ENCODE measurements at places on chromosomes 13 and 19.

- DNase-seq, result peak; percentile 24
Observed at GRCh38 chr19:41595258-41595889, 19.4 kb downstream of the CEACAM21 start.

DNA sequence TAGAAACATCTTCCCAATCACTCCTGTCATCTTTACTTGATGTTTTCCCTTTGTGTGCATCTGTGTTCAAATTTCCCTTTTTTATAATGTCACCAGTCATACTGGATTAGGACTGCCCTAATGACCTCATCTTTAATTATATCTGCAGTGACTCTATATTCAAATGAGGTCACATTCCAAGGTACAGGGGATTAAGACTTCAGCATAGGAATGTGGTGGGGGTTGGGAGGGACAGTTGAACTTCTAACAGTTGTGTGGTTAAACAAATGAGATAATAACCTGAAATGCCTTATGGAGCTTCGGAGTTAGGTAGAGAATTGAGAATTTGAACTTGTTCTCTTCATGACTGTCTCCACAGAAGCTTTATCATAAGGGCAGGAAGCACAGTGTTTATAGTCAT, 23.0 kb downstream of the PAN3 start:
- no peak for DNase-seq

DNA sequence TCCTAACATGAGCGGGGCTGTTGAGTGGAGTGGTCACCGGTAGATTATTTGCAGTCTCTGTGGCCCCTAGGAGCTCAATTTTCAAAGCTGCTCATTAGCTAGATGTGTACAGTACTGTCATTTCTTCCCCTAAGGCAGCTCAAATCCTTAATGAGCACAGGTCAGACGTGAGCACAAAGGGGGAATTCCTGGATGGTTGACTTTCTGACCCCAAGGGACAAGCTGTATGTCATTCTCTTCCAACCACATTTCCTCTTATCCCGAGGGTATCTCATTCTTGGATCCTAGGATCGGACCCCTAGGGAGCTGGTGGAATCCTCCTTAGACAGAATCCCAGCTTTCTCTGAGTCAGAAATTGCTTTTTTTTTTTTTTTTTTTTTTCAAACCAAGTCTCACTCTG, 5.7 kb upstream of the OR7G3 start:
- no peak for DNase-seq

- DNase-seq, result no peak
Observed at GRCh38 chr19:48922548-48923490, 10.7 kb upstream of the DHDH start.

DNA sequence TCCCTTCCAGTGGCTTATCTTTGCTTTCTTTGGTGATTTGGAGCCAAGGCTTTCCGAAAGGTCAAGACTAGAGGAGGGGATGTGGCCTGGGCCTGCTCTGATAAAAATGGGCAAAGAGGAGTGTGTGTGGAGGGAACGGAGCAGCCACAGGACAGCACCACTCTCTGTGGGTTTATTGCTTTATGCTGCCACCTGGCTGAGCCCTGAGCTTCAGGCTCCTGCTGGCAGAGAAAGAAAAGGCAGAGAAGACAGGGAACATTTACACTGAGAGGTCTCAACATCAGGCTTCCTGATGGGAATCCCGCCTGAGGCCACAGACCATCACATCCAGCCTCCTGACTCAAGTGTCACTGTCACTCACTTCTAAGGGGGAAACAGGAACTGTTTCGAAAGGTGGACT, 9.2 kb upstream of the GSX1 start:
- no peak for DNase-seq

DNA sequence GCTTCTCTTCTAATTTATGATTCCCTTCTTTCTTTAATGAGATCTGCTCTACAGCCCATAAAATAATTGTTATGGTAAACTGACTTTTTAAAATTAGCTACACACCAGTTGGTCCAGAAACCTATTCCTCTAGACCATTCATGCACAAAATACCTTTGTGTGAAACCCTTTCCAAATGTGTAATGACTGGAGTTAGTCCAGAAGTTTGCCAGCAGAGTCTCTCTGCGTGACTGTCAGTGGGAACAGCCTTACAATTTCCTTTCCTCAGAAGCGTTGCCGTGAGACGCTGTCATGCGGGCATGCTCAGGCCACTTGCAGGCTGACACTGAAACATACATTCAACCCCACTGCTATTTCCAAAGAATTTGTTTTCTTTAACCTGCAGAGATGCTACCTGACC, 965.2 kb downstream of the PCDH9 start:
- DNase-seq, result no peak

DNA sequence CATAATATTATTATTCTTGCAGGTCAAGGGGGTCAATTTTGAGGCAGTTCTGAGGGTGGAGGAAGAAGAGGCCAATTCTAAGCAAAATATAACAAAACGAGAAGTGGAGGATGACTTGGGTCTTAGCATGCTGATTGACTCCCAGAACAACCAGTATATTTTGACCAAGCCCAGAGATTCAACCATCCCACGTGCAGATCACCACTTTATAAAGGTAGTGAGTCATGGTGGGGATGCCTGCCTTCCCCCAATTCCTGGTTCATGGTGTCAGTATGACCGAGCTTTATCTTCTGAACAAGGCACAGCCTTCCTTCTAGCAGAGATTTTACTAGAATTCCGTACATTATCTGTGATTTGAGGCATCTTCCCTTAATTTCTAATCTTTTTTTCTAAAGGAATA, 9.4 kb upstream of the DCUN1D2 start:
- DNase-seq, result no peak

- DNase-seq, result no peak
Observed at GRCh38 chr19:57664269-57665127, 4.2 kb upstream of the ZSCAN4 start.

GRCh38 chr19:46954993-46955812, 64.4 kb upstream of the NPAS1 start:
- DNase-seq, result no peak

GRCh38 chr19:7888826-7889217, 512 bp downstream of the LRRC8E start:
- DNase-seq, result no peak

GRCh38 chr13:103275081-103275480, 208.9 kb upstream of the SLC10A2 start:
- DNase-seq, result no peak

- DNase-seq, result no peak
Observed at GRCh38 chr13:80989241-80989640, 648.3 kb upstream of the SPRY2 start.

GRCh38 chr19:14686411-14686810, 3.4 kb upstream of the ZNF333 start:
- no peak for DNase-seq

GRCh38 chr19:27746691-27747380, 1466.1 kb downstream of the UQCRFS1 start:
- DNase-seq, result no peak

GRCh38 chr19:44745341-44745831, 3.1 kb upstream of the BCL3 start:
- no peak for DNase-seq

DNA sequence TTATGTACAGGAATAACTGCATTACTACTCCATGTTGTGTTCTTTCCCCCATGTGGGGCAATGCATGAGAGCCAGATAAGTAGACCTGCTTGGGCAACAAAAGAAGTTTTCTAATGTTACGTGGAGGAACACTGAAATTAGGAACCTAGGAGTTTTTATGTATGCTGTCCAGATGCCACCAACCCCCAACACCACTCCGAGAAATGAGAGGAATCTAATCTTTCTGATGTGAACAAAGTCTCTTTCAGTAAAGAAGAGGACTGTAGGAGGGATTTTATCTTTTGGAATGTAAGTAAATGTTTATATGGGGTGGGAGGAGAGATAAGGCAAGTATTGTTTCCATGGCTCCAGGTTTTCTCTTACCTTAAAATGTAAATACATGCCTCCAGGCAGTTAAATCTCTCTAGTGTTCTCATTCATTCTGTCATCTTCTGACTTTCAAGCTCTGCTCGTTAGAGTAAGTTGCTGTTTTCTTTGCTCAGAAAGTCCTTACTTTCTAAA, 820.6 kb downstream of the PCDH17 start:
- no peak for DNase-seq

GRCh38 chr13:54226876-54227275, 1198.3 kb downstream of the OLFM4 start:
- no peak for DNase-seq

DNA sequence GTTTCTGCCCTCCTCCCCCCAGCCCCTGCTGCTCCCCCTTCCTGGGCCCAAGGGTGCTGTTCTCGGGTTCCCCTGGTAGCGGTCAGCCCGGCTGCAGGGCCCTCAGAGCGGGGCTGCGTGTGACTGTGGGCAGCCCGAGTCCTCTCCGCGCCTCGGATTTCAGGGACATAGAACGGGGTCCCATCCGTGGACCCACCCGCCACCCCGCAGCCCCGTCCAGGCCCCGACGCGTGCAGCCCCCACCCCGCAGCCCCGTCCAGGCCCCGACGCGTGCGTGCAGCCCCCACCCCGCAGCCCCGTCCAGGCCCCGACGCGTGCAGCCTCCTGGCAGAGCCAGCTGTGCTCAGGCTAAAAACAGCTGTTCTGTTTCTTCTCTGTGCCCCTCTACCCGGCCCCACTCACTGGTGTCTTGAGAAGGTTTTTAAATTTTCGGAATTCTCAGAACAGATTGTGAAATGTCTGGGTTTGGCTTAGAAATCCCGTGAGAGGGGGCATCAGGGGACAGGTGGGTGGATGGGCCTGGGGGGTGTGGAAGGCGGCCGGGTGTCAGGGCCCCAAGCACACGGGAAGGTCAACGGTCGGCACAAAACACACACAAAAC, 5.5 kb upstream of the PRTN3 start:
- DNase-seq, result no peak

- DNase-seq, result no peak
Observed at GRCh38 chr13:44989941-44990340, 603 bp downstream of the GPALPP1 start.

DNA sequence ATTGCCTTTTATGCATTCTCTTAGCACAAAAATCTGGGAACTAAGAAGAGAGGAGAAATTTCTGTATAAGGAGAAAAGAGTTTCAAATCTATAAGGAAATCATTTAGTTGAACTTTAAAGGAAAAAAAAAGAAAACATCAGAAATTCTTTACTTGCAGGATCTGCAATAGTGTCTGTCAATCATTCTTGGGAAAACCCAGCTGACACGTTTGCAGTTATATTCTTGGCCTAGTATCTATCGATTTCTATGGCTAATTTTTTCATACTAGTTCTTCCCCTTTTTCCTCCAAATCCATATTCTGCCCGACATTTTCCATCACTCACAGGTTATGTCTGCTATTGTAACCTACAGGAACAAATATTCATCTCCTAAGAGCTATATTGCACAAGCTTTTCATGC, 160.7 kb downstream of the ABCC4 start:
- DNase-seq, result no peak

DNA sequence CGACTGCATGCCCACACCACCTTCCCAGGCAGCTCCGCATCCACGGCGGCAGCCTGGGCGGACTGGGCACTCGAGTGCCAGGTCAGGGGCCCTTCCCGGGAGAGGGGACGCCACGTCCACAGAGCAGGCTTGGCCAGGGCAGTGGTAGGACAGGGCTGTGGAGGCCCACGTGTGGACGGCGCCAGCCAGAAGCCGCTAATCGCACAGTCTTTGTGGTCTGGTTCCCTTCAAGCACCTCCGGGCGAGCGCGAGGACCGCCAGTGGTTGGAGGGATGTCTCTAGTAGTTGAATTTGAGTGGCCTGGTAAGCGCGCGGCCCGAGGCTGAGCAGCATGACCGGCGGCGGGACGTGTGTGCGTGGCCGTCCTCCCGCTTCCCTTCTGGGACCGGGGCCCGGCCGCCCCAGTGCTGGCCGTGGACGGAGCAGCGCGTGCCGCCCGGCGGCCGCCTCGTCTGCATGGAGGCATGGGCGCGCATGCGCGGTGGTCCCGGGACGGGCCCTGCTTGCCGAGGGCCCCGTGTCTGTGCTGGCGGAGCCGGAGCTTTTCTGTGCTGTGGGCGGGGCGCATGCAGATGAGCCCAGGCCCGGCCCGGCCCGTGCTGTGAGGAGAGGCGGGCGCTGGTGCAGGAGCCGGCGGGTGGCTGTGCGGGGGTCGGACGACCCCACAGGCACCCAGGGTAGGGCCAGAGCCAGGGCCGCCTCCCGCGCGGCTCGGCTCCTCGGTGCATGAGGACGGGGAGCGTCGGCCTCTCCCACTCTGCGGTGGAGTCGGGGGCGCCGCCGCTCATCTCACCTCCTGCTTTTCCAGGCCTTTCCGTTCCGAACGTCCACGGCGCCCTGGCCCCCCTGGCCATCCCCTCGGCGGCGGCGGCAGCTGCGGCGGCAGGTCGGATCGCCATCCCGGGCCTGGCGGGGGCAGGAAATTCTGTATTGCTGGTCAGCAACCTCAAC, 8.6 kb downstream of the PTBP1 start:
- DNase-seq, result no peak

- no peak for DNase-seq
Observed at GRCh38 chr13:66128201-66128600, 1101.9 kb downstream of the PCDH9 start.

DNA sequence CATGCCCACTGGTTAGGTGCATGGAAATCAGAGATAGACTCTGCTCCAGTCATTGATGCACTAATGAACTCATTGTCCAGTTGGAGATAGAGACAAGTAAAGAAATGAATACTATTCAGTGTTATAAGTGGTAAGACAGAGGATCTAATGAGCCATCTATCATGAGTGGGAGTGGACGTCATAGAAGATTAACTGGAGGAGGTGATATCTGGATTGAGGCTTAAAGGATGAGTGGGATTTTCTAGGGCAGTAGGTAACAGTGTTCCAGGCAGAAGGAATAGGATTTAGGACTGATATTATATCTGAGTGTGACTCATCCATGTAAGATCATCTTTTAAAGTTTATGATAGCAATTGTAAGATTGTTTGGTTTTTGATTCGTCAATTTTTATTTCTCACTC, 152.2 kb upstream of the CSNK1A1L start:
- no peak for DNase-seq

DNA sequence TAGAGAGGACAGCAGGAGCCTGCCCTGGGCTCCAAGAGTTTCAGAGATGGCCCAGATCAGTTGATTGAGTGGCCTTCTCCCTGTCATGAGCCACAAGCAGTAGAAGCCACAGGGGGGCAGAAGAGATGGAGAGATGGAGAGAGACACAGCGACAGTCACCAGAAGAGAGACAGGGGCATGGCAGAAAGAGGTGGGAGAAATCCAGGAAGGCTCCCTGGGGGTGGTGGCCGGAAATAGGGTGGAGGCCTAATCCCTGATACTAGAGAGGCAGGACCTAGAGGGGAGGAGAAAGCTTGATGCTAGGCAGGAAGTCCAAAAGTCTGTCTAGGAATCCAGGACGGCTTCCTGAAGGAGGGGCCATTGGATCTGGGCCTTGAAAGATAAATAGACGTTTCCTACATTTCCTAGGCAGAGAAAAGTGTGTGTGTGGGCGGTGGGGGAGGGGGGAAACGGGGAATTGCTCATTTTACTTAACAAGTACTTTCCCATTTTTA, 9.6 kb upstream of the TPM4 start:
- DNase-seq, result no peak

- DNase-seq, result no peak
Observed at GRCh38 chr13:101144808-101145419, 271.4 kb downstream of the NALCN start.

GRCh38 chr13:38421590-38422560, 72.2 kb downstream of the UFM1 start:
- no peak for DNase-seq

GRCh38 chr19:33287438-33287837, 14.9 kb downstream of the CEBPA start:
- no peak for DNase-seq
